ENCODE measurements at places on chromosomes 5 and 9. TPM values are rescaled to one million over a fixed set of nuclear protein-coding genes. Genes with fewer than 3 reads are reported as not detected.

DNA sequence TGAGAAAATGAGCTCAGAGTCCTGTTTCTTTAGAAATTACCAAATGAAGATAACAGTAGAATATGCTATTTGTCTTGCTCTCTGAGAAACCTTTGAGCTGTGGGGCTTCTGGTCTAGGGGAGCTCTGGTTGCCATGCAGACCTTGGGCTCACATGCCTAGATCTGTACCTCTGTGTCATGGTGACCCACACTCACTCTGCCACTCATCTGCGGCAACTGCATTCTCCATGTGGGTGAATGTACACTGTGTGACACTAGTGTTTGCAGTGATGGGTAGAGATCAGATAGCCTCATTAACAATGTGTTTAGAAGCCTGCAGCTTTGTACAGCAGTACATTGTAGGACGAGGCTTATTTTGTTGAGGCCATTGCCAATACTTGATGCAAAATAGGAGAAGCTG, 521.2 kb downstream of the CHSY3 start:
- no peak for DNase-seq

GRCh38 chr5:108900668-108901067, 153.0 kb downstream of the FER start:
- DNase-seq: no peak

- no peak for DNase-seq
Measured at GRCh38 chr5:151108566-151108965, 27.7 kb upstream of the TNIP1 start.

DNA sequence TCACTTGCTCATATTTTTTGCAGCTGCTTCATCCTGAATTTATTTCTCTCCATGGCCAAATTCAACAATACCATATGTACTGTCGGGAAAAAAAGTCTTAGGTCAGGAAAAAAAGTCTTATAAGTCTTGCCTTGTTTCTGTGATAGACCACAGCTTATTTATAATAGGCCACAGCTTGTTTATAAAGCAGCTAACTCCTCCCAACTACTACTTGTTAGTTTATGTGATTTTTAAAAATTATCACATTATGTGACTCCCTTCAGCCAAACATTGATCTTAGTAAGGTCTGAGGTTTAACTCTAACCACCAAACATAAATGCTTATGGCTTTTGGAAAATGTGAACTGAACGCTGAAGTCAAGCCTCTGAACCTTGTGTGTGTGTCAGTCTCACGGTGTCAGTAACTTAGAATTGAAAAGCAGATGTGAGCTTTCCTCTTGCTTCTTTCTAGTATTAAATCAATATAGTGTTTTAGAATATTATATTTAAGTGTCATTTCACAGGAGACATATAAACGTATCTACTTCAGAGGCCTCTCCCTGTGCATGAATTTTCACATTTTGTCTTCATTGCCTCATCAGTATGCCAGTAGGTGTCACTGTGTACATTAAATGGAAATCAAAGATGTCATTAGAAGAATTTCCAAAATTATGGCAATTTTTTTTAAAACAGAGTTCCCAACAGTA, 51.3 kb downstream of the SNX24 start:
- DNase-seq: no peak

GRCh38 chr9:89742660-89743059, 137.8 kb downstream of the GADD45G start:
- DNase-seq: peak; percentile 43

GRCh38 chr9:107158321-107158720, 124.8 kb upstream of the RAD23B start:
- no peak for DNase-seq

The INSL6 gene
- not detected for total RNA-seq

The DND1 gene
- 3.0 TPM for total RNA-seq

The FBLL1 gene
- not detected for total RNA-seq

Measured in transverse colon (tissue), 4 donors.